ENCODE measurements at places on chromosomes 3 and 15.
A peak's percentile ranks its signal among the peaks of the same experiment; 100 is the strongest.

DNA sequence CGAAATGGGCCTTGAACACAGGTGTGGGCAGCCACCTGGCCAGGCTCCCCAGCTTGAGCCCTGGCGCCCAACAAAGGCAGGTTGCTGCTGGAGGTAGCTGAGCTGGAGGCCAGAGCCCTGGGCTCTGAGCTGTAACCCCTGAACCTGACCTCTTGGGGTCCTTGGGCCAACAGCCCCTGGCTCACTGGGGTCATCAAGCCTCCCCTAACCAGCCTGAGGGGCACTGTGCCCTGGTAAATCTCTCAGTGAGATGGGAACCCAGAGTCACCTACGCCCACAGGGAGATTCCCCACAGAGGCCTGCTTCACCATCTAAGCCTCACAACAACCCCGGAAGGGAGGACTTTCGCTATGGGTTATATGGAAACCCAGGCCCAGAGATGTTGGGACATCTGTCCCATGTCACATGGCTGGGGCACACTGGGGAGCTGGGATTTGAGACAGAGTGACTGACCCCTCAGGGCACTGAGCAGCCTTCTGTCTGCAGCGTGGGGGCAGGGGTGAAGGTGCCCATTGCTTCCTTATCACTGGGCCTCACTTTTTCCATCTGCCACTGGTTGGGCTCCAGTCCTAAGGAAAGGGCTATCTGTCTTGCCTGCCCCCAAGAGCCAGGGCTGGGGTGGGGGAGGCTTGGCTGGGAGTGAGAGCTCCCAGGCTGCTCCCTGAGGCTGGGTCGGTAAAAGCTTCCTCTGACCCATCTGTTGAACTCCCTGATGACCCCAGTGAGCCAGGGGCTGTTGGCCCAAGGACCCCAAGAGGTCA, 59.1 kb downstream of the IQSEC1 start:
- peak; percentile 33 for DNase-seq

GRCh38 chr3:153192327-153192726, 30.3 kb downstream of the RAP2B start:
- DNase-seq: no peak

GRCh38 chr15:40102897-40103858, 5.5 kb downstream of the BMF start:
- no peak for DNase-seq

- DNase-seq: no peak
Measured at GRCh38 chr3:174710612-174711011, 148.5 kb upstream of the NAALADL2 start.

DNA sequence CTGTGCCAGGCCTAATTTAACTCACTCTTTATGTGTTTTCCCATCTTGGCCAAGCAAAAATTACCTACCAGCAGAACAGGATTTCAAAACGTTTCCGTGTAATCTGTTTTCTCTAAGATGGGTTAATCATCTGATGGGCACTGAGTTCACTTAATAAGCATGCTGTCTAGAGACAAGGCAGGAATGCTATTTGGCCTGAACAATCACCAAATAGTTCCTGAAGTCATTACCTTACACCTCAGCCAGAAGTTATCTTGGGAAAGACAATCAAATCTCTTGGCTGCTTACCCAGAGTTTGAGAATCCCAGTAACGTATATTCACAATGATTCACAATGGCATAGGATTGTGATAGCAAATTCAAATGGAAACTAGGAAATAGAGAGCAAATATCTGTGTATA, 779.1 kb downstream of the CADM2 start:
- no peak for DNase-seq

GRCh38 chr3:194189243-194189791, 53.4 kb downstream of the HES1 start:
- no peak for DNase-seq

DNA sequence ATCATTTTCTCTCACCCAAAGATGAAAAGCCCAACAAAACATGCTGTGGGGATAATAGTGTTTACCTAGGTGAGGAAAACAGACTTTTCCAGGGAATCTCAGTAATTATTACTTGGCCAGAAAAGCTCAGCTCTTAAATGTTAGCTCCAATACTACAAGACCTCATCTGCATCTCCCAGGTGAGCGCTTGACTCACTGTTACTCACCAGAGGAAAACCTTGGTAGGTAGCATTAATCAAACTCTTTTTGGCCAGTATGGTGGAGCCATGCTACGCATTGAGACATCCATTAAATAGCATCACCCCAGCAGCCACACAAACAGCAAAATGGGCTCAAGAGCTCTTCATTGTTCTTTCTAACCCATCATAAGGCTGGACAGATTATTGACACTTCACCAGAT, 99.0 kb downstream of the TIGIT start:
- no peak for DNase-seq

DNA sequence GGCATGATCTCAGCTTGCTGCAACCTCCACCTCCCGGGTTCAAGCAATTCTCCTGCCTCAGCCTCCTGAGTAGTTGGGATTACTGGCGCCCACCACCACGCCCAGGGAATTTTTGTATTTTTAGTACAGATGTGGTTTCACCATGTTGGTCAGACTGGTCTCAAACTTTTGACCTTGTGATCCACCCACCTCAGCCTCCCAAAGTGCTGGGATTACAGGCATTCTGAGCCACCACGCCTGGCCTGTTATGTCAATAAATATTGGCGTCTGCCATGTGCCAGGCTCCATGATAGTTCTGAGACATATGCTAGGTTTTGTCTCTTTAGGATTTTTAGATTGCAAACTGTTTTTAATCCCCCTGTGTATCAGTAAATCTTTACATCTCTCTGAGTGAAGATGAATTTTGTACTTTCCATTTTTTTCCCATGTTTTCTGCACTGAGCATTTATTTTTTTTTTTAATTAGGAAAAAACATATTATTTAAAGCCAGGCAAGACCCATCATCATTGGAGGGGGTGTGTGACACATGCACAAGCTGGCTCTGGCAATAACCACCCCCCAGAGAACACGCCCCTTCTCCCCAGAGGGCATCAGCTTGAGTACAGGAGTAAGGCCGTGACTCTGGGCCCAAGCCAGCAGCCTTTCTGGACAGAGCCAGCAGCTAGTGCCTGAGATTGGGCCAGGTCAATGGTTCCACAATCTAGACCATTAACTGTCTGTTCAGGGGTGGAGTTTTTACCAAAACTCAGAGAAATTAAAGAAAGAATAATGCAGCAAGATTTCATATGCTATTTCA, 51.0 kb upstream of the ATP1B3 start:
- DNase-seq: no peak

GRCh38 chr15:95565690-95566089, 764.8 kb upstream of the NR2F2 start:
- no peak for DNase-seq

- DNase-seq: no peak
Measured at GRCh38 chr15:89875741-89876140, 18.1 kb downstream of the AP3S2 start.

DNA sequence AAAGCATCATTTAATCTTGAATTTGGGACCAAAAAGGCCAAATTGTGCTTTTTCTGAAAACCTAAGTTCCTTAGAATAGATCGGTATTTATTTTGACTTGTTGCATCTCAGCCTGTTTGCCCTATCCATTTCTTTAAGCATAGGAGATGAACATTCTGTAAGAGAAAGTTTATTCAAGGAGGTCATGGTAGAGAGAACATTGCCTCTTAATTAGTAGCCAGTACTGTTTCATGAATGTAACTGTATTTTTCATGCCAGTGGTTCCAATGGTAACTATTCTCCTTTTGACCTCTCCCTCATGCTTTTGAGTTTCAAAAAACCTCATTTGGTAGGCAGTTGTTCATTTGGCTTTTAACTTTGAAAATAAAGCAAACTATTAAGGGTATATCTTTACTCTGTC, 55.4 kb downstream of the ARMC8 start:
- no peak for DNase-seq

DNA sequence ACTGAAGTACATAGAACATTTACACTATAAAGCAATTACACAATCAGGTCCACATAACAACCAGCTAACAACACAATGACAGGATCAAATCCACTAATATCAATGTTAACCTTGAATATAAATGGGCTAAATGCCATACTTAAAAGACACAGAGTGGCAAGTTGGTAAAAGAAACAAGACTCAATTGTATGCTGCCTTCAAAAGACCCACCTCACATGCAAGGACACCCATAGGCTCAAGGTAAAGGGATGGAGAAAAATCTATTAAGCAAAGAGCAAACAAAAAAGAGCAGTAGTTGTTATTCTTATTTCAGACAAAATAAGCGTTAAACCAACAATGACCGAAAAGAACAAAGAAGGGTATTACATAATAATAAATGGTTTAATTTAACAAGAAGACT, 183.3 kb downstream of the PYDC2 start:
- DNase-seq: no peak

DNA sequence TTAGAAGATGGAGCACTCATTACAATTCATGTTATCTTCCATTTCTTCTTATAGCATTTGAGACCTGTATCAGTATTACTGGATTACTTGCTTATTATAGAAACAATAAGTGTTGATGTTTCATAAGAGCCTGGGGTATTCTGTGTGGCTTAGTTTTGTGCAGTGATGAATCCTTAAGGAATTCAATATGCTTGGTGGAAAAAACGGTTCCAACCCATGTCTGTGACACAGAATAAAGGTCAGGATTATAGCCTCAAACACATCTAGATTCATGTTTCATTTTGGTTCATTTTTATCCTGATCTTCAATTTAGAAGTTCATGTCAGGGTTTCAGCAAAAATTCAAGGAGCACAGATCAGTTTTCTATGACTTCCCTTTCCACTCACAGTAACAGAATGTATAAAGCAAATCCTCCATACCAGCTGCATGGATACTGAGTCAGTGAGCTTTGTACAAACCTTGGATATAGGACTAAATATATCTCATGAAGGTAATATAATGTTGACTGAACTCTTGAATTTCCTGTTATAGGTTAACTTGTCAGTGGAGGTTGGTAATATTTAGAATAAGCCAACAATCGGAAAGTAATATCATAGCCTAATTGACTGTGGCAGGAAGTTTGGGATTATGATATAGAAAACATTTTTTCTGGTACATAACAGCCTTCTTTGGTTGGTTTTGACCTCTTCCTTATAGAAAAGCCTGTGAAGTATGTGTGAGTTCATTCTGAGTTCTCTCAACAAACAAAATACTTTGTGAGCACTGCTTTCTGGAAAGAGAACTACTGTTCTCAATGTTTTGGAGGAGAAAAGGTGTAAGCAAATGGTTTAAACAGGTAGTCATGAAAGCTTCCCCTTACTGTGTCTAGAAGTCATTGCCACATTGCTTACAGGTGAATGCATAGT, 218.2 kb upstream of the TPM1 start:
- no peak for DNase-seq

- DNase-seq: no peak
Measured at GRCh38 chr3:24545887-24546286, 51.2 kb upstream of the THRB start.

GRCh38 chr3:67176396-67176795, 178.3 kb downstream of the KBTBD8 start:
- no peak for DNase-seq

- DNase-seq: no peak
Measured at GRCh38 chr3:36650271-36650671, 114.1 kb downstream of the DCLK3 start.

All from stimulated activated CD4-positive, alpha-beta T cell treated with anti-CD3 and anti-CD28 coated beads, Interleukin-4, amount 100 ng/mL, for 4 hours (primary cell).